ENCODE measurements at places on chromosomes 4 and X. TPM values are rescaled to one million over a fixed set of nuclear protein-coding genes. Genes with fewer than 3 reads are reported as not detected.

TRMT2B gene
- total RNA-seq = 27.7 TPM

DNA sequence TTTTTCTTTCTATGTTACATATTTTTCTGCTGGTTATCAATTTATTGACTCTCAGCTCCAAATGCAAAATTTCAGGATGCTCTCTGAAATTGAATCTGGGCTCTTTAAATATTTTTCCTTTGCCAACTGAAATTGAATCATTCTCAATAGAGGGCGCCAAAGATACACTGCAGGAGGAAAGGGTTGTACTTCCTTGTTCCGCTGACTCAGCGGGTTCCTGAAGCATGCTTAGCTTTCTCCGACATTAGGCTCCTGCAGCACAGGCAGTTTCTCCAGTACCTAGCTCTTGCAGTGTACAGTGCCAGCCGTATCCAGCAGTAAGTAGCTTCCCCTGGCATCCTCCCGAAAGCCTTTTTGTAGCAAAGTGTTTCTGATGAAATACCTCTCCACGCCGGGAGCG lies 28.8 kb upstream of the CFAP47 start:
- peak; percentile 2 for DNase-seq

USP17L19 gene
- total RNA-seq = not detected

DNA sequence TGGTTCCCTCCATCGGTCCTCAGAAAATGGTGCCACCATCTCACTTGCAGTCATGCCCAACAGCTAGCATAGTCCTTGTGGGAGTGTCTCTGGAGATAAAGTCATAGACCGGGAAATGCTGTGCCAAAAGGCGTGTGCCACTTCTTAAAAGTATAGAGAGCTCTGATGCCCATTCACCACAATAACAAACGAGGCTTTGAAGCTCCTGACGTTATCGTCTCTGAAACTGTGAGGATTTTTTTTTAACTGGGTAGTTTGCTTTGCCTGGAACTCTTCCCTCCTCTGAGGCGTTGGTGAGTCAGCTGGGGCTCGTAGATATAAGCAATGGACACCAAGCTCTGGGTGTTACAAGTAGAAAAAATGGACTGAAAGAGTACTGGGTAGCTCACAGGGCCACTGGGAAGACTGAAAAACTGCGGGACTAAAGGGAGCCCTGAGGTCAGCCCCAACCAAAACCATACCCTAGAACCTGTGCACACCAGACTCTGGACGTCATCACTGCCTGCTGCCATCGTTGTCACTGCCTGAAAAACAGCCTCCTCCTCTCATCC lies 89.4 kb upstream of the TRIM2 start:
- DNase-seq = peak; percentile 81

CDK16 gene
- total RNA-seq = 71.2 TPM

IL9R gene
- not detected for total RNA-seq

PDGFC gene
- total RNA-seq = 28.4 TPM

TMEM165 gene
- total RNA-seq = 92.4 TPM

FGFBP1 gene
- total RNA-seq = not detected

- DNase-seq = no peak
Measured at GRCh38 chr4:184074677-184075388, 142.8 kb downstream of the ENPP6 start.

P2RY4 gene
- not detected for total RNA-seq

MTTP gene
- not detected for total RNA-seq

NAAA gene
- total RNA-seq = 1.4 TPM

GRCh38 chr4:154779362-154779947 lies 1.6 kb upstream of the RBM46 start:
- DNase-seq = no peak

GRCh38 chr4:87058356-87059073 lies 123.7 kb downstream of the AFF1 start:
- DNase-seq = no peak

DDX53 gene
- not detected for total RNA-seq

MFAP3L gene
- total RNA-seq = 0.13 TPM

TEX11 gene
- not detected for total RNA-seq

PPARGC1A gene
- not detected for total RNA-seq

DNA sequence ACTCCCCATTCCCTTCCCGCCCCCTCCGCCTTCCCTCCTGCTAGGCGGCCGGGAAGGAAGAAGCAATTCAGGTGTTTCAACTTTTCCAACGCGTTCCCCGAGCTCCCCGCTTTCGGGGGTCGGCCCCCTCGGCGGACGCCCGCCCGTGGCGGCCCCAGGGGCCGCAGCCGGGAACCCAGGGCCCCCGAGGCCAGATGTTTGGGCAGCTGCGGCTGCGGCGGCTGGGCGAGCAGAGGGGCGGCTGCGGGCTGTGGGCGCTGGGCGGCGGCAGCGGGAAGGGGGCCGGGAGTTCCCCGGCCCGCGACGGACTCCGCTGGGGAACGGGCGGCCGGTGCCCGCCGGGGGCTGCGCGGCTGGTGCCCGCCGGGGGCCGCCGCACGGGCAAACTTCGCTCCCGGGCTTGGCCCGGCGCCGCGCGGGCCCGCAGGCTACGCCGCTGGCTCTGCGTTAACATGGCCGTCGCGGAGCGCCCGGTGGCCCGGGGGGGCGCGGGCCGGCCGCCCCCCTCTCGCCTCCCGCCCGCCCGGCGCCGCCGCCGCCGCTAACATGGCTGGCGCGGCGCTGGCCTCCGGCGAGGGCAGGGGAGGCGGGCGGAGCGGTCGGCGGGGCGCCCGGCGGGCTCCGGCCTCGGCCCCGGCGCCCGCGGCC lies 510 bp downstream of the HMGB3 start:
- peak; percentile 1 for DNase-seq

PWWP3B gene
- not detected for total RNA-seq

- DNase-seq = no peak
Measured at GRCh38 chr4:119264743-119265142, 52.2 kb downstream of the USP53 start.

GRCh38 chr4:153573881-153574802 lies 108.0 kb downstream of the TMEM131L start:
- DNase-seq = peak; percentile 64

DNA sequence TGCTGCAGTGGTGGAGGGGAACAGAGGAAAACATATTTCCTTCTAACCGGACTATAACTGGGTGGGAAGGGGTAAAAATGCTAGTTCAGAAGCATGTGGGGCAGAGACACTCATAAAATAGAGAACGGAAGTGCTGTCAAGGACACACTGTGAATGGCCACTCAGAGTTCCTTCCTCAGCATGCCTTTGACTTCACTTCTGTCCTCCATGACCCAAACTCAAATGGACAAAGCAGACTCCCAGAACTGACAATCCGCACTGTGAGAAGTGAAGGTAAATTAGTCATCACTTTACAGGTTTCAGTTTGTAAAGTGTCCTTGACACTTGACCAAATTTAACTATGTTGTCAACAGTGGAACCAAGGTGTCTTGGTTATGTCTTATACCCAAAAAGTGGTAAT lies 30.2 kb upstream of the ELF2 start:
- DNase-seq = no peak

DNA sequence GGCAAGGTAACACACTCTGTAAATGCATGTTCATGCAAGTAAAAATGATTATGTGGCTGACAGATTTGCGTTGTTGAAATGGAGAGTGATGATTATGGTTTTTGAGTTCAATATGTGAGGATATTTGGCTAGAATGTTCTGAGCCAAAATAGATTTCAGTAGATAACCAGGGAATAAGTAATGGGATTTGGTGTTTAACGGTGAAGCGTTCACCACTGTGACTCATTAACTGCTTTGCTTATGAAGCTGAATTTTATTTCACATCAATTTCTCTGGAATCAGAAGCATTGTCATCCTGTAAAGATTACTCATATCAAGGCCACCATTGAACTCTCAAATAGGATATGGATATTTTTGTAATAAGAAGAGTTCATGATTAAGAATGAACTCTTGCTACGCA lies 11.7 kb downstream of the AFP start:
- DNase-seq = no peak

DNA sequence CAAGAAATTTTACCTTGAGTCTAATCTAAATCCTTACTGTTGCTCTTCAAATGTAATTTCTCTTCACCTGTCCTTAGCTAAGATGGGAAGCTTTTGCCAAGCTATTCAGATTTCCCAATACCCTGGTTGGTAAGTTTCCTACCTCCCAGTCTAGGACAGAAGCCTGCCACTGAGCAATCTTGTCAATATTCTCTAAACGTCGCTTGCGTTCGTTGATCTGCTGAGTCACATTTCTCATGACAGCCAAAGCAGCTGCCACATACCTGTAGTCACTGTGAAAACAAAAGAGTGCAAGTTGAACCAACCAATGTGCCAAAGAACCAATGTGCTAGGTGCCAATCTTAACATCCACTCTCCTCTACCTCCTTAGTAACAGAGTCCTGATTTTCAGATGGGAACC lies 111.1 kb downstream of the ARHGEF9 start:
- DNase-seq = no peak

TRIM60 gene
- total RNA-seq = not detected

PDK3 gene
- 3.8 TPM for total RNA-seq

- DNase-seq = peak; percentile 87
Measured at GRCh38 chr4:1579001-1579900, 104.9 kb downstream of the FAM53A start.

DNA sequence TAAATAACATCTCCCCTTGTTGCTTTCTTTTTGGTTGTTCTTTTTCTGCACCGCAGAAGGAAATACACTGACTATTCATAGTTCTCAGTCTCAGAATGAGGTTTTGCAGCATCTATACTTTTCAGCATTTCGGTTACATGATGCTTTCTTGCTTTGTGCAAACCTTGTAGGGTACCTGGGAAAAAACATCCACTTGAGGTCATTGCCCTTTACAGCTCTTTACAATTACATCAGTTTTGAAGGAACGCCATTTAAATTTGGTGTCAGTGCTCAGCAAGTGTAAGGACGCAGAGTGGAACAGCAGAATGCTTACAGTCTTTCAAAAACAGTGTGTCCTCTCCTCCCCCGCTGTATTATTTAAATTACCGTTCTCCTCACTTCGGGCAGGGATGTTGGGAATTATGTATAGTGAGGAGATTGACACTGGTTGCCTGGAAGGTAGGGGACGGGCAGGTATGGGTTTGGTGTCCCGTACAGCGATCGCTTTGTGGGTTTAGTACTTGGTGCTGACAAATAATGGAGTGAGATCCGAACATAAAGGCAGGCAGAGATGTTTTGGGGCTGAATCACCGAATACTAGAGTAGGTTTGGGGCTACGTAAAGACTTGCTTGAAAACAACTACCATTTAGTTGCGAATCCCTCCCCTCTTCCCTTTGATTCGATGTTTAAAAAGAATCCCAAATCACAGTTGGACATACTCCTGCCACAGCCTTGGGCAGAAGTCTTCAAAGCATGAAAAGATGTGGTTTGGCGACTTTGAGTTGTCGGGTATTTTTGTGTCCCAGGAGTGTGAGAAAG lies 2.0 kb upstream of the NKX3-2 start:
- DNase-seq = no peak

CDS1 gene
- not detected for total RNA-seq

GRCh38 chrX:87664381-87664780 lies 146.8 kb downstream of the KLHL4 start:
- DNase-seq = no peak

SSX4B gene
- not detected for total RNA-seq

DNA sequence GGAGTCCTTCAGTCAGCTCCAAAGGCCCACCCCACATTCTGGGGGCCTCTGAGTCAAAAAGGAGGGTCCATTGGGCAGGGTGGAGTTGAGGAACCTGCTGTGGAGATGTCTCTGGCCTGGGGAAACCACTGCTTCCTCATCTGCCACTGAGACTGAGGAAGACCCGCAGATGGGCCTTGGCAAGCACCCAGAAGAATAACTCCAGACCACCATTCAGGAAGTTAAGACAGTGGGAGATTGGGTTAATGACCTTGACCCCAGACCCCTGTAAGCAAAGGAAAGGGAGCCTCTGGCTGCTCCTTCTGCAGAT lies 8.1 kb upstream of the HSD17B10 start:
- no peak for DNase-seq

- DNase-seq = no peak
Measured at GRCh38 chrX:130285069-130285620, 16.4 kb upstream of the ZNF280C start.

WAS gene
- total RNA-seq = not detected

DNA sequence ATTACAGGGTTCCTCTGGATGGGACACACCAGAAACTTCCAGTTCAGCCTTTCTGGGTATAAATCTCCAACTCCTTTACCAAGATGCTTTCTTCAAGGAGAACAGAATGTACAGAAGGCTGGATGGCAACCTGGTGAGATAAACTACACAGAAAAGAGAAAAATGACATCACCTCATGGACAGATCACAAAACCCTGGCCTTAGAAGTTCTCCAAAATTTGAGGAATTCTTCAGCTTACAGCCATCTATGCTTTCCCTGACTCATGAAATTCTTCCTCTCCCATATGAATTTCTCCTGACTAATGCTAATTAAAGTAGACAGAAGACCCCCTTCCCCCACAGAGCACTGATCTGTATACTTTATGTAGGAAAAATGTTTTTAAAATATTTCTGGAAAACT lies 345.4 kb downstream of the STIM2 start:
- no peak for DNase-seq

RGN gene
- 0.30 TPM for total RNA-seq

GRCh38 chr4:42915484-42915883 lies 23.0 kb downstream of the GRXCR1 start:
- peak; percentile 75 for DNase-seq

DNA sequence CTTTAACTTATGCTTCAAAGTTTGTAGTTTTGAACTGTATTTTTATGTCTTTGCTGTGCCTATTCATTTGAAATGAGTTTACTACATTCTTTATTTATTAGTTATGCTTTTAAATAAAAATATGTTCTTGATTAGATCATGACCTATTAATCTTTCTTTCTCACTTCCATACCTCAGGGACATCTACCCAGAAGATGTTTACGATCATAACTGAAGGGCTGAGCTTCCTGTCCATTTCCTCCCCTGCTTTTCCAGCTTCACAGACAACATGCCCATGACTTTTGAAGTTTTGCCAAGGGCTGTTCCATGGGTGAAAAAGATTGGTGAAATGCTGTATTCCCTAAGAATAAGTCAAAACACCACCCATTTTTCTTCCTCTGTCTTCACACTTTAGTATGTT lies 99.7 kb upstream of the DDIT4L start:
- DNase-seq = no peak

DNA sequence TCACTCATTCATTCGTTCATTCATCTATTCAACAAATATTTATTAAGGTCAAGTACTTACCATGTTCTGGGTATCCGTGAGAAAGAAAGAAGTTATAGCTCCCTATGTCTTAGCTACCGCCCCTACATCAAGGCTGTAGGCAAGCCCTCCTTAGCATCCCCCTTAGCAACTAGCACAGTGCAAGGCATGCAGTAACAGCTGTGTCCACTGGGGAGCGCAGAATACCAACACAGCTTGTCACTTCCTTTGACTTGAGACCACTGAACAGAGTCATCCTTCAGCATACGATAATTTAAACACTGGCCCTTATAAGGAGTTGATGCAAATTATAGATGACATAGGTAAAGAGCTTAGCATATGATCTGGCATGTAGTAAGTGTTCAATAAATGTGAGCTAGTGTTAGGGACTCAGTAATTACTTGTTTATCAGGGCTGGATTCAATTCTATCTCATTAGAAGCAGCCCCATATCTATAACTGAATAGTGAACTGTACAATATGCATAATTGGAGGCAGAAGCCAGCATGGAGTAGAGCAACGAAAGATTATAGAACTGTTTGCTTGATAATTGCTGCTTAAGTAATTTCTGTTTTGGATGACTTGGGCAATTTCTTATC lies 8.7 kb downstream of the KIAA1210 start:
- DNase-seq = peak; percentile 28

- no peak for DNase-seq
Measured at GRCh38 chrX:118755633-118756032, 28.2 kb downstream of the IL13RA1 start.
